ENCODE measurements at places on chromosomes 2 and 18. TPM values are rescaled to one million over a fixed set of nuclear protein-coding genes. Genes with fewer than 3 reads are reported as not detected.

The COL6A3 gene
- 0.19 TPM for total RNA-seq

The EPHA4 gene
- total RNA-seq = 2.0 TPM

The PCARE gene
- total RNA-seq = not detected

The IL37 gene
- not detected for total RNA-seq

The PIGN gene
- total RNA-seq = 29.5 TPM

The IL1R2 gene
- not detected for total RNA-seq

The CENPA gene
- total RNA-seq = 19.7 TPM

The IL36B gene
- total RNA-seq = not detected

The REG1A gene
- total RNA-seq = not detected

The ALK gene
- total RNA-seq = not detected

The RTP5 gene
- not detected for total RNA-seq

The IL1R1 gene
- 5.2 TPM for total RNA-seq

The KCNS3 gene
- 0.84 TPM for total RNA-seq

The SERPINB11 gene
- not detected for total RNA-seq

The GPR45 gene
- not detected for total RNA-seq

All from MCF 10A (cell line).